ENCODE measurements at places on chromosomes 11 and 22. TPM values are rescaled to one million over a fixed set of nuclear protein-coding genes. Genes with fewer than 3 reads are reported as not detected.

The WT1 gene
- total RNA-seq = 4.8 TPM

The POLR3H gene
- 26.5 TPM for total RNA-seq

The DNAL4 gene
- total RNA-seq = 10.0 TPM

The MPPED2 gene
- total RNA-seq = not detected

The RIC3 gene
- total RNA-seq = 2.8 TPM

The MRPL40 gene
- 55.1 TPM for total RNA-seq

The MPST gene
- 42.4 TPM for total RNA-seq

The SCGB1C1 gene
- not detected for total RNA-seq

Measured in A549 treated with Hydrocortisone at 1 μM for 4 hours (cell line).